Heart right ventricle (tissue), 16 donors: ENCODE measurements at places on chromosomes 2 and 18. TPM values are rescaled to one million over a fixed set of nuclear protein-coding genes. Genes with fewer than 3 reads are reported as not detected.

- H3K27ac ChIP-seq: no peak overlapping the region
- no peaks in the 10 kb centered on the region for H3K4me1 ChIP-seq
- H3K27me3 ChIP-seq: no peaks in the 10 kb centered on the region
- DNase-seq: no peak
These were observed 17.4 kb downstream of the SEMA4F start for GRCh38 chr2:74671479-74671878.

DNA sequence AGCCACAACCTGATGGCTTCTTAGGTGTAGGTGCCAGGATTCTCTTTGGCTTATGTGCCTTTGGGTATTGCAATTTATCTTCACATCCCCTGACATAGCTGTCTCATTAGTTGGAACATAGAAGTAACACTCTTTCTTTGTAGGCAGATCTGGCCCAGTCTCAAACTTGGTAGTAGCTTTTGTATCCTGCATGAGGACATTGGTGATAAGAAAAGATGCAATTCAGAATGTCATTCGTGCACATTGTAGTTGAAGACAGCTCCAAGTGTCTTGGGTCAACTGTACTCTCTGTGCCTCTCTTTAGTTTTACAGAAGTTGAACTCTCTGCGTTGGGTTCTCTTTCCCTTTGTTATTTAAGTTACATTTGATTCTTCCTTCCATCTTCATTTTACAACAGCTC, 69.6 kb upstream of the BCL11A start:
- no peak for DNase-seq
- H3K36me3 ChIP-seq: no peaks in the 10 kb centered on the region
- no peak overlapping the region for H3K27ac ChIP-seq

DNA sequence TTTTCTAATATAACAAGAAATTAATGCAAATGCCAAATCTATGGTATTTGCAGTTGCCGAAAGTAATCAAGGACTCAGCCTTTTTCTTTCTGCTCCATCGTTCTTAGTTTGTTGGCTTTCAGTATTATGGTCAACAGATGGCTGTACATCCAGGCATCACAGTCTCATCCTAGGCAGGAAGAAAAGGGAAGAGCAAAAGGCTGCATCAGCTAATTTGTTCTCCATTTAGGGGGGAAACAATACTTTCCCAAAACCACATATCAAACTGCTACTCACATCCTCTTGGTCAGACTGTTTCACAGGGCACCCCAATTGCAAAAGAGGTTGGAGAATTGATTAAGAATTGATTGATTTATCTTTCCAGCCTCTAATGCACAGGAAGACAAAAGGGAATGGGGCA, 89.3 kb downstream of the MDH1 start:
- H3K36me3 ChIP-seq: no peaks in the 10 kb centered on the region
- H3K27ac ChIP-seq: no peak overlapping the region
- no peaks in the 10 kb centered on the region for H3K27me3 ChIP-seq
- H3K4me3 ChIP-seq: no peak overlapping the region
- no peak for DNase-seq

DNA sequence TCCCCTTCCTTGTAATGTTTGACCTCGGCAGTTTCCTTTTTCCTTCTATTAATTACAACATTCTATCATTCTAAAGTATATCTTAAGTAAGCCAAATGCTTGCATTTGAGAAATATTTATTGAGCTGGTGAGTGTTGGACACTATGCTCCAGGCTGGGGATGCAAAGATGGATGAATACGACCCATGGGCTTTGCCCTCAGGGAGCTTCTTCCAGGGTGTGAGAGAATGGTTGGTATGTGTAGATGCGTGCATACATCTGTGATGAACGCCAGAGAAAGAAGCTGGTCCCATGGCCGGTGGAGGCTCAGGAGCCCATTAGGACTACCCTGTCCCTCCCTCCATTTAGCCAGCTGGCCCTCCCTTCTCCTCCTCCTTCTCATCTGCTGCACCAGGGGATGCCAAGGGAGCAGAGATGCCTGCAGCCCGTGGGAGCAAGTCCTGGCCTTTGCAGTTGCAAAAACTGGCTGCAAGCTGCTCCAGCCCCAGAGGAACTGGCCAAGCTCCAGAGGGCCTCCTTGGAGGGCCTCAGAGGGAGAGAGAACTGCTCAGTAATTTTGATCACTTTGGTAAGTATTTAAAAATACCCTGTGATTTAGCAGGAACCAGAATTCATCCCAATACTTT, 65.7 kb upstream of the FOSL2 start:
- H3K36me3 ChIP-seq: no peaks in the 10 kb centered on the region
- no peaks in the 10 kb centered on the region for H3K27me3 ChIP-seq
- no peak overlapping the region for H3K27ac ChIP-seq
- no peaks in the 10 kb centered on the region for H3K4me1 ChIP-seq
- DNase-seq: peak; percentile 43
- no peak overlapping the region for H3K4me3 ChIP-seq

DNA sequence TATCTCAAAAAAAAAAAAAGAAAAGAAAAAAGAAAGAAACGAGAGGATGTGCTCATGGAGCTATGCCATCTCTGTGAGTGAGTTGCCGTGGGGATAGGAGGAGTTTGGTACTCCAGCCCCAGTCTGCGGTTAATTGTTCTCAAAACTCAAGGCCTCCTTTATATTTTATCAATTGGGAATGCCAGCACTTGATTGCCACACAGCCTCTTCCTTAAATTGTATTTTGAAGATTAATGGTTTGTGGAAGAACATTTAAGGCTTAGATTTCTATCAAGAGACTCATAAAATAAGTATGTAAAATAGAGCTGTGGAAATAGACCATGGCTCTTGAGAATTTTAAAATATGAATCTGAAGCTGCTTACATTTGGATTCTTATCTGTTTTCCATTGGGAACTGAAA, 29.8 kb downstream of the KCNE4 start:
- no peak overlapping the region for H3K27ac ChIP-seq
- no peak overlapping the region for H3K4me3 ChIP-seq
- no peak for DNase-seq
- H3K27me3 ChIP-seq: no peaks in the 10 kb centered on the region
- no peaks in the 10 kb centered on the region for H3K36me3 ChIP-seq

DNA sequence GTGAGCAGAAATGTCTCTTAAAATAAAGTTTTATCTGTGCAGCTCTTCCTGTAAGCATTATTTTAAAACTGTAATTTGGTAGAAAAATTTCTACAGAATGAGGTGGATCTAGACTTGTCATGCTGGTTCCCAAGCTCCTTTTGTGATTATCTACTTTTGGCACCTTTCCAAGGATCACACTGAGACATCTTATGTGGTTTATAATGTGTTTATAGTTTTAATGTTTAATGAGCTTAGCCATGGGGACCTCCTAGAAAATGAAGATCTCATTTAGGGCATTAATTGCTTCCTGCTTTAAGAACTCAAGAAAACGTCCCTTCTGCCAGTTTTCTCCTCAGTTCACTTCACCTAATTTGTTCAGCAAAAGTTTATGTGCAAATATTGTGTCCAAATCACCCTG, 468.4 kb downstream of the SUCLG1 start:
- no peaks in the 10 kb centered on the region for H3K36me3 ChIP-seq
- no peak overlapping the region for H3K4me3 ChIP-seq
- DNase-seq: no peak
- H3K4me1 ChIP-seq: no peaks in the 10 kb centered on the region

- no peak overlapping the region for H3K4me3 ChIP-seq
- H3K27me3 ChIP-seq: no peaks in the 10 kb centered on the region
- no peak for DNase-seq
- no peak overlapping the region for H3K27ac ChIP-seq
- H3K36me3 ChIP-seq: no peaks in the 10 kb centered on the region
These were observed 26.6 kb downstream of the EML6 start for GRCh38 chr2:54750040-54750439.

- no peak for DNase-seq
- peaks cover 5% of the 10 kb centered on the region for H3K4me1 ChIP-seq
- no peaks in the 10 kb centered on the region for H3K36me3 ChIP-seq
- no peak overlapping the region for H3K27ac ChIP-seq
- H3K4me3 ChIP-seq: no peak overlapping the region
These were observed 179.6 kb downstream of the KLHL29 start for GRCh38 chr2:23564615-23564960.

DNA sequence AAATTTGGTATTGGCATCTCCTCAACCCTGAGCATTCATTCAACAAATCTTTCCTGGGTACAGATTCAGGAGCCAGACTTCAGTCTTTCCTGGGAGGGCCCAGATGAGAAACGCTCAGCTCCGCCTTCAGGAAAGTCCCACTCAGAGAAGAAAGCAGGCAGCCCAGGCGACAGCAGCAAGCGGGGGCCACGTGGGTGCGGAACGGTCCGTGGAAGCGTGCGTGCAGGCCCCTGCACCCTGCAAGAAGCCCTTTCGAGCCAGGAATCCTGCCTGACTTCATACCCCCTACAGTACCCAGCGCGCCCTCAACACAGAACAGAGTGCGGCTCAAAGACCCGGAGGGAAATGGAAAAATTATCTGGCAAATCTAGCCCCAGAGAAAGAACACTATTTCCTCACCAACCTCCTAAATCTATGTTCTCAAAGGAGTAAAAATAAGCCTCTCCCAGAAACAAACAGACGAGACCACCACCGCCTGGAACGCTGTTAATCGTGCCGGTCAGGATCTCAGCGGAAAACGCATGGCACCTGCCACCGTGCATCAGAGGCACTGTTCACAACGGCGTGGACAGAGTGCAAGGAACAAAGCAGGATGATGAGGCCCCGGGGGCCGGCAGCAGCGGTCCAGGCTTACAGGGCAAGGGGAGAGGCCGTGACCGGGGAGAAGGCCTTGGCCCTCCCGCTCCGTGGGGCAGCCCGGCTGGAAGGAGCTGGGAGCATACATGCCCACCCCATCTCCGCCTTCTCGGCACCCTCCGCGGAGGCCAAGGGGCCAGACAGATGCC, 318.3 kb downstream of the EIPR1 start:
- no peaks in the 10 kb centered on the region for H3K4me1 ChIP-seq
- no peak overlapping the region for H3K27ac ChIP-seq
- H3K4me3 ChIP-seq: no peak overlapping the region
- H3K36me3 ChIP-seq: no peaks in the 10 kb centered on the region
- H3K27me3 ChIP-seq: peaks cover 9% of the 10 kb centered on the region

DNA sequence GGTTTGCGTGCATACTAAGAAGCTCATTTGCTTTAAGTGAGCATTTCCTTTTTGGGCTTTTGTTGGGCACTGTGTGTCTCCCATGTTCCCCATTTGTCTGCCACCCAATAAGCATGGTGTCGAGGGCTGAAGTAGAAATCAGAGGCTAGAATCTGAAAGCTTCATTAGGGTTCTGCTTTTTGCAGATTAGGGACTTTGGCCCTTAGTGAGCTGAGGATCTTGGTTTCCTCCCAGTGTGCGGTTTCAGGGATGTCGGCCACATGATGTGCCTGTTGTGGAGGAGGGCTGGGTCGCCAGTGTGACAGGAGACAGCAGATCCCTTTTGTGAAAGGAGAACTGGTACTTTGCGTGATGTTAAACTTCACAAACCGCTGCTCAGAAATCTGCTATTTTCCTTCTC, 41.1 kb downstream of the PLEKHB2 start:
- no peaks in the 10 kb centered on the region for H3K4me1 ChIP-seq
- H3K36me3 ChIP-seq: peaks cover 4% of the 10 kb centered on the region
- no peak overlapping the region for H3K27ac ChIP-seq

DNA sequence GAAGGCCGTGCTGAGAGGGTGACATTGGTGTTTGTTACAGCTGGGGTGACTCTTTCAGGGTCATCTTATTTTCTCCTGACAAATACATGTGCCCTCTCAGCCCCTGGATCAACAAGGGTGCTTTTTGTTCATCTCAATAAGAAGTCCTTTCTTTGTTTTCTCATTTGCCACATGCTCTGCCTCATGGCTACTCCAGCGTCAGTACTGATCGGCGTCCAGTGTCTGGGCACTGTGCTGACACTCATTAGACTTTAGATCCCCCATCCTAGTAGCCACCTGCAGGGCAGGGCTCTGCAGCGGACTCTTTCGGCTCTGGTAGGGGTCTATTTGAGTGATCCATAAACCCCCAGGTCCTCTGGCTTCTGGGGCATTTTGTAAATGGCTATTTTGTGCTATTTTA, 38.4 kb downstream of the NPPC start:
- H3K4me3 ChIP-seq: no peak overlapping the region
- H3K36me3 ChIP-seq: no peaks in the 10 kb centered on the region
- DNase-seq: no peak
- H3K27me3 ChIP-seq: peaks cover 44% of the 10 kb centered on the region

The SP140 gene
- total RNA-seq: 0.64 TPM

The ECEL1 gene
- 0.23 TPM for total RNA-seq

The RNU2-63P gene
- 7.0 TPM for total RNA-seq

The IL37 gene
- not detected for total RNA-seq

The GREB1 gene
- 6.8 TPM for total RNA-seq

The IHH gene
- not detected for total RNA-seq

The IL1RN gene
- not detected for total RNA-seq

The IER3IP1 gene
- total RNA-seq: 9.1 TPM

The ZNF2 gene
- 3.5 TPM for total RNA-seq

The KRTCAP3 gene
- total RNA-seq: not detected
